ENCODE measurements at places on chromosomes 11 and 22. TPM values are rescaled to one million over a fixed set of nuclear protein-coding genes. Genes with fewer than 3 reads are reported as not detected.

Gene RIMBP3C
- total RNA-seq = 0.06 TPM

Gene ANKRD49
- total RNA-seq = 15.3 TPM

Gene SCGB1C1
- total RNA-seq = not detected

Gene RBMXL2
- total RNA-seq = not detected

Gene RPS13
- total RNA-seq = 1,309 TPM

Gene GLYAT
- not detected for total RNA-seq

Gene TEX54
- total RNA-seq = 0.82 TPM

DNA sequence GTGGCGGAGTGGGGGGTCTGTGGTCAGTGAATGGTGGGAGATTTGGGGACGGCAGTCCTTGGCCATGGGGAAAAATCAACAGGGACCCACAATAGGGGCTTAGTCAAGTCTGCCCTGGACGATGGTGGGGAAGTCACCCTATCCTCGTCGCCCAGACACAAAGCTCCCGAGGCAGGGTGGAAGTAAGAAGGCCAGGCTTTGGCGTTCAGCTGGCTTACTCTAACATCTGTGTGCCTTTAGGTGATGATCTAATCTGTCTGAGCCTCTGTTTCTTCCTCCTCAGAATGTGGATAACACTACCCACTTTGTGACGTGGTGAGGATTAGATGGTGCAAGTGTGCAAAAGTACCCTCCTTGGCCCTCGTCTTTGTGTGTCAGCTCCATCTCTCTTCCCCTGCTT is 192.2 kb downstream of the ST3GAL4 start:
- no peak for ATAC-seq

- ATAC-seq = no peak
These were observed 38.3 kb upstream of the NFAM1 start for GRCh38 chr22:42470366-42471082.

GRCh38 chr11:28981381-28981780 is 873.2 kb downstream of the METTL15 start:
- no peak for ATAC-seq

DNA sequence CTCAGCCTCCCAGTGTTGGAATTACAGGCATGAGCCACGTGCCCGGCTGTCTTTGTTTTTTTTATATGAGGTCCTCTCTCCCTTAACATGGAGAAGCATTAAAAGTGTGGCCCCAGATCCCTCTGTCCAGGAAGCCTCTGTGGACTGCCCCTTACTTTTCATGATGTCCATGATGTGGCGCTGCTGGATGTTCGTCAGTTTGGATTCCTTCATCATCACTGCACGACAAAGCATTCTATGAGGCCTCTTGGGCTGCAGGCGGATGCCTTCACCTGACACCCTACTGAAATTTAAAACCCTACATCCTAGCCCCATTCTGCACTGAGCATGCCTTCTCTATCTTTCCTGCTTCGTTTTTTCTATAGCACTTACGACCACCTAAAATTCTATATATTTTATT is 2.1 kb downstream of the C22orf23 start:
- ATAC-seq = no peak

DNA sequence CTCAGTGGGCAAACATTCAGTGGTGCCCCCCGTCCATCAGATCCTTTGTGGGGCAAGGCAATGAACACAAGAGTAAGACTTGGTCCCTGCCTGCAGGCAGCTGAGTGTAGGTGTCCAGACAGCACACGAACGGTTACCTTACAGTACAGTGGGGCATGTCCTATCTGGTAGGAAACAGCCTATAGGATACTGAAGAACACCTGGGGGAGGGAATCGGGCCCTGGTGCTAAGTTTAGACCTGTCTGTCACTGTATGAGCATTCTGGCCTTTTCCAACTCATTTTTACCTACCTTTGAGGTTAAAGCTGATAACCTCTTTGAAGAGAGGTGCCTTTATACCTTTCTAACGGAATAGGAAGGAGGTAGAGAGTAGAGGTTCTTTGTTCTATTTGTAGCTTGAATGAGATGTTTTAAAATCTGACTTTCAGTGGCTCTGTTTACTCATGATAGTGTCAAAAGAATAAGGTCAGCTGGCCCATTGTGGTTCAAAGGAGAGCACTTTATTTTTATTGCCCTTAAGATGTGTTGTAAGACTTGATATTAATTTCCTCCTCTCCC is 8.9 kb downstream of the ZNRF3 start:
- ATAC-seq = peak; percentile 6

- ATAC-seq = no peak
These were observed 92.9 kb downstream of the DYNC2H1 start for GRCh38 chr11:103202048-103202651.

GRCh38 chr11:65834202-65834601 is 439 bp downstream of the SNX32 start:
- ATAC-seq = no peak

DNA sequence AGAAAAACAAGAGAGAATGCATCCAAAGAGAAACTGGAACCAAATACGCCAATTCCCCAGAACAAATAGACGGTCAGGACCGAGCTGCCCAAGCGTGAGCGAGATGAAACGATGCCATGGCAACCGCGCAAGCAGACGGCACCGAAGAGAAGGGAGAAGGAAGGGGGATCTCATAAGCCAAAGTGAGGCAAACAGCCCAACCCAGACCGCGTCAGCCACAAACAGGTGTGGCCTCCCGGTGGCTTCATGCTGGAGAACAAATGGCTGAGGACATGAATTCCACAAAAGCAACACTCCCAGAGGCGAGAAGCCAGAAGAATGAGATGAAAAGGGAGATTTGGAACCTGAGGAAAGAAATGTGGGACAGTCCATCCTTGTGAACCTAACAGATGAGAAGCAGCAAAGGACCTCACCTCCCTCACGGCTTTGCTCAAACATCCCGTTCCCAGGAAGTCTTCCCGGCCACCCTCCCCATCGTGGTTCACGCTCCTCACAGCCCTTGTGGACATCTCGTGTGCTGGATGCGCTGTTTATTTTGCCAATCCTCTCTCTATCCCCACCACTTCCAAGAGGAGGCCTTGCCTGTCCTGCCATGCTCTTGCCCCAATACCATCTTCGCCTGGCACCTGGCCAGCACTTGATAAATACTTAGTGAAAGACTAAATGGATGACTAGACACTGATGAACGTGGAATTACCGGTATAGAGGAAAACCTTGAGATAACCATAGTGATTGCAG is 89.1 kb upstream of the RTL6 start:
- no peak for ATAC-seq

DNA sequence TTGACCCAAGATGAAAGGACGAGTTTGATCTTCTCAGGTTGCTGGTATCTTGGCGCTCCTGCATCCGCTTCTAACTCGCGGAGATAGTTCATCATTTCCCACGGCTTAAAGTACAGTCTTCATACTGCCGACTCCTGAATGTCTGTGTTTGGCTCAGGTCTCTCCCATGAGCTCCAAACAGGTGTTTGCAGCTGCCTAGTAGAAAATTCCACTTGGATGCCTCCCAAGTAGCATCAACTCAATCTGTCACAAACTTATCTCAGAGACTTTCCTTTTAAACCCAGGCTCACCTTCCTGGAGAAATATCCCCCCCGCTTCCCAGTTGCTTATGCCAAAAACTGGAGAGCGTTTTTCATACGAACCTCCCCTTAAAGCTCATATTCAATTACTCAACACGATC is 986.5 kb downstream of the TBC1D22A start:
- ATAC-seq = no peak

- ATAC-seq = peak; percentile 70
These were observed 277.2 kb upstream of the PLET1 start for GRCh38 chr11:112537846-112538330.

GRCh38 chr22:35928285-35928798 is 100.3 kb downstream of the RBFOX2 start:
- no peak for ATAC-seq

- no peak for ATAC-seq
These were observed 21.1 kb upstream of the RELT start for GRCh38 chr11:73355109-73355508.

GRCh38 chr22:22866381-22867111 is 21.1 kb upstream of the IGLL5 start:
- no peak for ATAC-seq

GRCh38 chr11:31958076-31958735 is 132.7 kb upstream of the RCN1 start:
- ATAC-seq = peak; percentile 52

DNA sequence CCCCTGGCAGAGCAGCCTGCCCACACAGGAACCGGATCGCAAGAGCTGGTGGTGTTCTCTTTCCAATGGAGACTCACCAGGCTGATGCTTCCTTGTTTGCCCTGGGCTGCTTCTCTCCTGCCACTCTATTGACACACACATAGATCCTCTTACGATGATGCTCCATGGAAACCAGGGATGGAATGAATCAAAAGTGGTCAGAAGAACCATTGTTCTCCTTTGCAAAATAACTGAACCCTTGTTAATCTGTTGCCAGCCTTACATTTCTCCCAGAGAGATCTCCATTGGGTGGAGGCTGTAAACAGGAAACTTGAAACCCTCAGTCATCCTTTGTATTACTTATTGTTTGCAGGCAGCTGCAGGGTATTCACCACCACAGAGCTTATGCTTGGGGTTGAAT is 24.6 kb upstream of the LDLRAD3 start:
- no peak for ATAC-seq

- peak; percentile 72 for ATAC-seq
These were observed 13.6 kb downstream of the BCL9L start for GRCh38 chr11:118911880-118912741.

DNA sequence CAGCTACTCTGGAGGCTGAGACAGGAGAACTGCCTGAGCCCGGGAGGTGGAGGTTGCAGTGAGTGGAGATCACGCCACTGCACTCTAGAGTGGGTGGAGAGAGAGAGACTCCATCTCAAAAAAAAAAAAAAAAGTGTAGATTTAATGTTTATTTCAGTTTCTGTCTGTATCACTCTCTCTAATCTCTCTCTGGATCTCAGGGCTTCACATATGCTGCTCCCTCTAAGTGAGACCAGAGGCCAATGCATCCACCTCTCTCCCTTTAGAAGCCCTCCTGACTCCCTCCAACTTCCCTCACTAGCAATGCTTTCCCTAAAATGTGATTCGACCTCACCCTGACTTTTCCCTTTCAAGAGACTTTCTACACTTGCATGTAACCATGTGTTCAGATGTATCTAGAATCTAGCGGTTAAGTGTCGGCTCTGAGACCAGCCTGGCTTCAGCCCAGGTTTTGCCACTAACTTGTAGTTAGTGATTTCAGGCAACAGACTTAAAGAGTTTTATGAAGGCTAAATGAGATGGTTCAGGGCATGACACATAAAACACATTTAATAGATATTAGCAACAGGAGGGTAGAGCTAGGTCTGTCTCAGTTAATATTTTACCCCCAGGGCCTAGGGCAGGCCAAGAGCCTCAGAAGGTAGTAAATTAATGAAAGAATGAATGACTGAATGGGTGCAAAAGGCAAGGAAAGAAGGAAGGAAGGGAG is 364.3 kb downstream of the LARGE1 start:
- no peak for ATAC-seq

- ATAC-seq = no peak
These were observed 21.6 kb downstream of the OR51E1 start for GRCh38 chr11:4665424-4665823.

- ATAC-seq = no peak
These were observed 28.3 kb downstream of the MOV10L1 start for GRCh38 chr22:50118129-50118528.
